ENCODE measurements at places on chromosomes 7 and 10.

GRCh38 chr7:88758381-88759229 lies 895 bp upstream of the ZNF804B start:
- no peak for DNase-seq

- DNase-seq: no peak
Observed at GRCh38 chr7:10239695-10240345, 733.9 kb upstream of the PHF14 start.

GRCh38 chr10:107540981-107541380 lies 376.5 kb upstream of the SORCS1 start:
- DNase-seq: no peak

GRCh38 chr10:62479523-62479922 lies 105.4 kb downstream of the ZNF365 start:
- no peak for DNase-seq

- no peak for DNase-seq
Observed at GRCh38 chr7:84251277-84251781, 56.7 kb upstream of the SEMA3A start.

DNA sequence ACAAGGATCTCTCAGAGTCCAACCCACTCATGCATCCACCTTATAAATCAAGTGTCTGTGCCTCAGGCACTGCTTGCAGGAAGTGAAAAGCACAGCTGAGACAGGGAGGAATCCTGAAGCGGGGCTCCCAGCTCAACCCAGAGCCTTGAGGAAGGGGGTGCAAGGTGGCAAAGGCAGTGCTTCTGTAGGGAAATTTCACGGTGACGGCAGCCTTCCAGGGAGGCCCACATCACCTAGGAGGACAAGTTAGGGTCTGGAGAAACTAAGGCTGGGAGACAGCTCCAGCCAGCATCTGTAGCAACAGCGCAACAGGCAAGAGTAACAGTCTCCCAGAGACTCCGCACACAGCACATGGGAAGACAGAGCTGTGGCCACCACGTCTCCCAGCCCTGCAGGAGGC lies 2.7 kb downstream of the AOC1 start:
- DNase-seq: no peak

- DNase-seq: no peak
Observed at GRCh38 chr10:124278356-124278755, 140.4 kb downstream of the OAT start.

- no peak for DNase-seq
Observed at GRCh38 chr7:67512481-67512880, 515.8 kb downstream of the TYW1 start.

DNA sequence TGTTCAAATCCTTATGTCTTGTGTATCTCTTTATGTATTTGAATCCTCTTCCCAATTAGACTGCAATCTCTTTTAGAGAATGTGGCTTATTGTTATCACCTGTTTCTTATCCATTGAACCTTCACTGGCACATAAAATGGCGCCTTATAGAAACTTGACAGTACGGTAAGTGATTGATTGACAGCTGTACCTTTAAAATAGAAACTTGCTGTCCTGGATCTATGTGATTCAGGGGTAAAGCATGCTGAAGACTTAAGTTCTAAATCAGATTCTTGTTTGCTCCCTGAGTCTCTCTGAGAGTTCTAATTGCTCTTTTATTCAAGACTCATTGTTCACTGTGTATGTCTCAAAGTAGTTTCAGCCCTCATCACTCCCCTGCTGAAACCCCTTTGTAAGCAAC lies 91.3 kb downstream of the CACNB2 start:
- no peak for DNase-seq

GRCh38 chr10:119020627-119020946 lies 8.9 kb upstream of the NANOS1 start:
- no peak for DNase-seq

- no peak for DNase-seq
Observed at GRCh38 chr7:127838816-127839415, 186.9 kb downstream of the SND1 start.

DNA sequence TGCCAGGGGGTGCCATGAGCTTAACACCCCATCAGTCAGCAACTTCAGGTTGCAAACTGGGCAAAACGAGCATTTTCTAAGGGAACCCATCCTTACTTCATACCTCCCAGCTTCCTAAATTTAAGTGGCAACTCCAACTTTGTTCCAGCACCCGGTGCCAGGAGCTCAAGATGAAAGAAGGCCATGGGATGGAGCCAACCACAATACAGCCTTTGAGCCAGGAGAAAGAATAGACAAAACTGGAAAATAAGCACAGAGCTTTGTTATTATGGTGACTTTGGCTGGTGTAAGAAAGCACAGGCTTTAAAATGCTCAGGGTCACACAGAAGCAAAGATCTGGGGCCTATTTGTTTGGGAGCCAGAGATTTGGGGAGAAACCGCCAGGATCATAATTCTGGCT lies 388.7 kb upstream of the MGMT start:
- DNase-seq: no peak

DNA sequence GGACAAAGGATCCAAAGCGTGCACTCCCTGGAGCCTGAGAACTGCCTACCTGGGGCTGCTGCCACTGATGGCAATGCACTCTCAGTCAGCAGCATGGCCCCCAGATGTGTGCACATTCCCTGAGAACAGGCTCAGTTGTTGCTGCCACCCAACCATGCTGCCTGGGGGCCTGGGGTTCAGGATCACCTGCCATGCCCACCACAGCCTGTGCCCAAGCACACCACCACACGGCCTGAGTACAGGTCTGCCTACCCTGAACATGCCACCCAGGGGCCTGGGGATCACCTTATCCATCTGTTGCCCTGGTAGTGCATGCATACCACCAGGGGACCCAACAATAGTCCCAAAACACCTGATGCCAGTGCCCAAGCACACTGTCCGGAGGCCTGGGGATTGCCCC lies 1174.5 kb downstream of the SORCS1 start:
- no peak for DNase-seq

- DNase-seq: no peak
Observed at GRCh38 chr10:22710139-22710745, 4.1 kb downstream of the PIP4K2A start.

DNA sequence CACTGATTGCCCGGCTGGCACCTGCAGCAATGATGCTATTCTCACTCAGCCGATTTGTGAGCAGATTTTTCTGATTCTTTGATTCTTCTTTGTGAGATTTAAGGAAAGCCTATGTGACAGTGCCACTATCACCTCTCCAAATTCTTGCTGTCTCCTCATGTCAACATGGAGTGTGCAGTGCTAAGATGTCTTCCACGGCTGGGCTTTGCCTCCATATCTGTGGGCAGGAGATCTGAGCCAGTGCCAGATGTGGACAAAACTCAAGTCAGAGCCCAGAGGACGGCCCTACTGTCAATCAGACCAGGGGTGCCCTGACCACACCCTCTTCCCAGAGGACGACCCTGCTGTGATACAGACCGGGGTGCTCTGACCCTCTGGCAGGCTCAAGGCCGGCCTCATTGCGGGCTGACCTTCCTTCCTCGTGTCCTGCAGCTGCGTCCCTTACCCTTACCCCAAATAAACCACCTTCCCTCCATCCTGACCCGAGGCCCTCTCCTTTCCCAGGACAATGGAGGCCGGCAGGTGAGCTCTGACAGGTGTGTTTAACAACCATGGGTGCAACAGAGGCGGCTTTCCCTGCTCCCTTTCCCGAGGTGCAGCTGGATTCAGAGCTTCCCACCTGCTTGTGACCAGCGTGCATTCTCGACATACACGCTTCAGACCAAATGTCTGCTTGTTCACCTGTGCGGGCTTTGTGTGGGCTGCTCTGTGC lies 221.4 kb downstream of the ADARB2 start:
- DNase-seq: no peak

GRCh38 chr7:80482950-80483349 lies 28.9 kb downstream of the GNAT3 start:
- DNase-seq: no peak

GRCh38 chr10:96124230-96125141 lies 5.6 kb upstream of the ZNF518A start:
- no peak for DNase-seq

Data from activated CD8-positive, alpha-beta memory T cell treated with anti-CD3 and anti-CD28 coated beads for 1 hour (primary cell).